Activated CD4-positive, alpha-beta T cell treated with anti-CD3 and anti-CD28 coated beads, Interleukin-2, amount 10 ng/mL, durations not matched to agents 24 days and 14 days (primary cell): ENCODE measurements at places on chromosomes 2 and 18. TPM values are rescaled to one million over a fixed set of nuclear protein-coding genes. Genes with fewer than 3 reads are reported as not detected.

PARD6G gene
- 0.40 and 0.47 TPM in 2 replicates for total RNA-seq

NOL4 gene
- not detected in 2 replicates for total RNA-seq

C2orf78 gene
- 0.07 TPM in 1 of 2 replicates, not detected in the other for total RNA-seq

SOX11 gene
- total RNA-seq = not detected in 2 replicates

NBEAL1 gene
- 7.2 and 9.5 TPM in 2 replicates for total RNA-seq
